Activated T-cell treated with anti-CD3 and anti-CD28 coated beads, Interleukin-2, amount 50 U/mL, for 72 hours (primary cell): ENCODE measurements at places on chromosomes 16 and 17. TPM values are rescaled to one million over a fixed set of nuclear protein-coding genes. Genes with fewer than 3 reads are reported as not detected.

DNA sequence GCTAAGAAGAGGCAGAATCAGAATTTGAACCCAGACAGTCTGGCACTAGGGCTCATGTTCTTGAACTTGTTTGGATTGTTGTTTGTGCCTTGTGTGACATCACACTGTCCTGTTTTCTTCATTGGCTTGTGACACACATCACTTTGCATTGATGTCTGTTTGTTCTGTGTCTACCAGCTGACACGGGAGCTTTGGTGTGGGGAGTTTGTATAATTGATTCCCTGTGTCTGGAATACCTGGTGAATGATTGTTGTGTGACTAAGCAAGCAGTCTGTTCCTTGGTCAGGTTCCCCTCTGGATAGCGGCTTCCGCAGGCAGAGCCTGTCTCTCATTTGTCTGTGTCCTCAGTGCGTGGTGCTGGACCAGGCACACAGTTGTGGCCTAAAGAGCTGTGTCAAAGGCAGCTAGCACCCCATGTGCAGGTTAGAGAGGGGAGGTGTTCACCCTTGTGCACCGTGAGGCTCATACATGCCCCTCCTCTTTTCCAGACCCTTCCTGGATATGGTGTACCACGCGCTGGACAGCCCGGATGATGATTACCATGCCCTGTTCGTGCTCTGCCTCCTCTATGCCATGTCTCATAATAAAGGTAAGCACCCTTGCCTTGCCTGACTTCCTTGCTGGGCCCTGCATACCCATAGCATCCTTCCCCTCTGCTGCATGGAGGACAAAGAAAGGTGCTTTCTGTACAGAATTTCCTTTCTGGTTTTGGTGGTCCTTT lies 80.1 kb downstream of the CLEC16A start:
- H3K4me1 ChIP-seq = peaks cover 49% of the 10 kb centered on the region
- H3K27me3 ChIP-seq = no peaks in the 10 kb centered on the region
- peak; percentile 28 for DNase-seq
- H3K4me3 ChIP-seq = peak overlapping the region; percentile 55

- no peak for DNase-seq
- H3K36me3 ChIP-seq = peaks cover 10% of the 10 kb centered on the region
- no peaks in the 10 kb centered on the region for H3K27me3 ChIP-seq
- peaks cover 69% of the 10 kb centered on the region for H3K4me1 ChIP-seq
- H3K4me3 ChIP-seq = peak overlapping the region; percentile 87
Measured at GRCh38 chr16:20901068-20901435, 481 bp downstream of the LYRM1 start.

DNA sequence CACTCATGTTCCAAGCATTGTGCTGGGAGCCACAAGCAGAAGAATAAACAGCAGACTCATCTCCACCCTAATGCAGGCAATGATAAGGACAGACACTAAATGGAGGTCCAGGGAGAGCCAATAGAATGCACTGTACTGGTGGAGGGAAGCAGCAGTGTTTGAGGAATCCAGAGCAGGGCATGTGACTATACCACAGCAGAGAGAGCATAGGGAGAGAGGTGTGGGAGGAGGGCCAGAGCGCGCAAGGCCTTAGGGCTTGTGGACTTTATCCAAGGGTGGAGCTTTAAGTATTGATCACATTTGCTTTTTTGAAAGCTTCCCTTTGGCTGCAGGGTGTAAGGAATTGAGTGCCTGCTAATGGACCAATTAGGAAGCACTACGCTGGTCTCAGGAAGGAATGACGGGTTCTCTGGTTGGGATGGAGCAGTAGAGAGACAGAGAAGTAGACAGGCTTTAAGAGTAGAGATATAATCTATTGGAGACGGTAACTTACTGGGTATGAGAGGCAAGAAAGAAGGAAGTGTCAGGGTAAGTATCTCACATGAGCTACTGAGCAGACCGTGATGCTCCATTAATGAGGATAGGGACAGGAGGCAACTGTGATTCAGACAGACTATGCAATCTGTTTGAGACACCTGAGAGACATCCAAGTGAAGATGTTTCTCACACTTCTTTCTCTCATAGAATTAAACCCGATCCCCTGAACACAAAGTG lies 82.2 kb downstream of the MYO1D start:
- H3K4me3 ChIP-seq = no peak overlapping the region
- H3K27ac ChIP-seq = no peak overlapping the region
- H3K4me1 ChIP-seq = no peaks in the 10 kb centered on the region
- no peak for DNase-seq

DNA sequence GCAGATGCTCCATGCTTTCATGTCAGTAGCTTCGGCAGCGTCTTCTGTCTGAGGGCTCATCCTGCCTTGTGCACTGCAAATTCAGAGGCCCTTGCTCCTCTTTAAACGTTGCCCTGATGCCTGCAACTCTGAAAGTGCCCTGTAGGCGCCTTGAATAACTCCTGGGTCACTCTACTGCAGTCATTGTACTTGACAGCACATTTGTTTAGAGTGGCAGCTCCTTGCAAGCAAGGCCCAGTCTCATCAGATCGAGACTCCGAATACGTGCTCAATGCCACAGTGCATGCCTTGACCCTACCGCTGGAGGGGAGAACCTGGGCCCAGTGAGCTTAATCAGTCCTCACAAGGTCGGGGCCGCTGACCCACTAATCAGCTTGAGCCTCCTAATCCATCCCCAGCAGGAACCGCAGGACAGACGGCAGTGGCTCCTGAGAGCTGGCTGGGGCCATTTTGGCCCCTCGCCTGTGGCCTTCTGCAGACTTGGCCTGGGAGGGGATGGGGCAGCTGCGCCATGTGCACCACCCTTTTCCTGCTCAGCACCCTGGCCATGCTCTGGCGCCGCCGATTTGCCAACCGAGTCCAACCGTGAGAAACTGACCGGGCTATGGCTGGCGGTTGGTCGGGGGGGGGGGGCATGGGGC lies at the start of gene PRCD:
Gene PRCD (plus strand): TSS at position 414 of the 641 bp plus-strand sequence. CDS start 98 bp downstream, at position 512.
- H3K4me1 ChIP-seq = no peaks in the 10 kb centered on the region
- no peaks in the 10 kb centered on the region for H3K36me3 ChIP-seq
- no peak within 1 kb of the TSS for H3K27ac ChIP-seq
- peaks cover 34% of the 10 kb centered on the region for H3K27me3 ChIP-seq
- no peak within 1 kb of the TSS for H3K4me3 ChIP-seq

- peaks cover 2% of the 10 kb centered on the region for H3K36me3 ChIP-seq
- DNase-seq = peak; percentile 63
- H3K27ac ChIP-seq = no peak overlapping the region
Measured at GRCh38 chr16:19071811-19072777, 4.7 kb downstream of the COQ7 start.

GRCh38 chr16:79865918-79866317 lies 265.4 kb upstream of the MAF start:
- no peak overlapping the region for H3K27ac ChIP-seq
- H3K4me3 ChIP-seq = no peak overlapping the region
- no peak for DNase-seq
- H3K36me3 ChIP-seq = no peaks in the 10 kb centered on the region
- H3K27me3 ChIP-seq = no peaks in the 10 kb centered on the region

DNA sequence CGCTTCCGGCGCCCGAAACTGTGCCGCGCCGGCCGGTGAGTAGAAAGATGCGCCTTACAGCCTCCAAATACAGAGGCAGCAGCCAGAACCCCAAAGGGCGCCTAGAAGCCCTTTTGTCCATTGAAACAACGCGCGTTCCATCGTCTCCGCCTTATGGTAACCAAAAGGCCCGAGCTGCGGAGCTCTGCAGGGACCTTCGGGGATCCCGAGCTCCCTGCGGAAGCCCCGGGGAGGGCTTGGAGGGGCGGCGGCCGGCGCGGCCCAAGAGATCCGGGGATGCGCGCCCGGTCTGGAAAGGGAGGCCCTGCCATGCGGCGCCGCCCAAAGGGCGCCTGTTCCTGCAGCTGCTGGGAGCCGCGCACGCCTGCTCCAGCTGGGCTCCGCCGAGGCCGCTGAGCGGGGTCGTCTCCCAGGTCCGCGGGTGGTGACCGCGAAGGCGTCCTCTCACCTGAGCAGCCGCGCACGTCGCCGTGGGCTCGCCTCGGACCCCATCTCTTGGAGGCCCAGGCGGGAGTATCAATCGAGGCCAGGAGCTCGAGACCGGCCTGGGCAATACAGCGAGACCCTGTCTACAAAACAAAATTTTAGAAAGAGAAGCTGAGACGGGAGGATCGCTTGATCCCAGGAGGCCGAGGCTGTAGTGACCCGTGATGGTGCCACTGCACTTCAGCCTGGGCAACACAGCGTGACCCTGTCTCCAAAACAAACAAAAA lies 742 bp upstream of the FBXO31 start:
- no peaks in the 10 kb centered on the region for H3K27me3 ChIP-seq
- peak overlapping the region; percentile 93 for H3K4me3 ChIP-seq
- peak overlapping the region; percentile 100 for H3K27ac ChIP-seq
- H3K36me3 ChIP-seq = peaks cover 2% of the 10 kb centered on the region
- peaks cover 70% of the 10 kb centered on the region for H3K4me1 ChIP-seq

- peaks cover 8% of the 10 kb centered on the region for H3K4me1 ChIP-seq
- no peak for DNase-seq
- no peak overlapping the region for H3K4me3 ChIP-seq
- no peak overlapping the region for H3K27ac ChIP-seq
- H3K27me3 ChIP-seq = peaks cover 6% of the 10 kb centered on the region
Measured at GRCh38 chr17:13351046-13351445, 250.7 kb downstream of the HS3ST3A1 start.

DNA sequence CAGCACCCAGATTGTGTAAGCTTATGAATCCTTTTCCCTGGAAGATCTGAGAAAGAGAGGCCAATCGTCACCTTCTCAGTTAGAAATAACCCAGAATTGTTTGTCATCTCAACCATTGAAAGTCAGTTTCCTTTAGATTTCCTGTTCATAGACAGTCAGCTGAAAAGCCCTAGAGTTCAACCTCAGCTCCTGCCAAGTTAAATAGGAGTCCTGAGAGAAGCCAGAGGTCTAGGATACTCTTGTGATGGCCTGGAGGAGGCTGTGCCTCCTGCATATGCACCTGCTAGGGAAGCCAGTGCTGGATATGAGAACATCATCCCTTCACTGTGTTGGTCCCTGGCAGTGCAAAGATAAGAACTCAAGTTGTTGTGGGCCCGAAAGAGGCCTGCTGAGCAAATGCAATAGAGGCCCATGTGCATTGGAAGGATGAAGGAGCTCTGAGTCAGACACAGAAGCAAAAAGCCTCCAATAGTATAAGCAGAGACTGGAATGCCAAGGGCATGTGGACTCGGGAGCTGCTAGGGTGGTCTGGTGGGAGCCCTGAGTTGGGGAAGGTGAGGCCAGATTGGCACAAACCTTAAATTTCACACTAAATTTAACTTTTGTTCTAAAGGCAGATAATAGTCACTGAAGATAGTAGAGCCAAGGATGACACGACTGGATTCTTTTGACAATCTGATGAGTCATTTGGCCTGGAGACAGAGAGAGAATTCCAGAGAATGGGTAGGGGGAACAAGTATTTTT lies 520.9 kb upstream of the CDH5 start:
- DNase-seq = no peak
- H3K27me3 ChIP-seq = no peaks in the 10 kb centered on the region
- H3K4me3 ChIP-seq = no peak overlapping the region

DNA sequence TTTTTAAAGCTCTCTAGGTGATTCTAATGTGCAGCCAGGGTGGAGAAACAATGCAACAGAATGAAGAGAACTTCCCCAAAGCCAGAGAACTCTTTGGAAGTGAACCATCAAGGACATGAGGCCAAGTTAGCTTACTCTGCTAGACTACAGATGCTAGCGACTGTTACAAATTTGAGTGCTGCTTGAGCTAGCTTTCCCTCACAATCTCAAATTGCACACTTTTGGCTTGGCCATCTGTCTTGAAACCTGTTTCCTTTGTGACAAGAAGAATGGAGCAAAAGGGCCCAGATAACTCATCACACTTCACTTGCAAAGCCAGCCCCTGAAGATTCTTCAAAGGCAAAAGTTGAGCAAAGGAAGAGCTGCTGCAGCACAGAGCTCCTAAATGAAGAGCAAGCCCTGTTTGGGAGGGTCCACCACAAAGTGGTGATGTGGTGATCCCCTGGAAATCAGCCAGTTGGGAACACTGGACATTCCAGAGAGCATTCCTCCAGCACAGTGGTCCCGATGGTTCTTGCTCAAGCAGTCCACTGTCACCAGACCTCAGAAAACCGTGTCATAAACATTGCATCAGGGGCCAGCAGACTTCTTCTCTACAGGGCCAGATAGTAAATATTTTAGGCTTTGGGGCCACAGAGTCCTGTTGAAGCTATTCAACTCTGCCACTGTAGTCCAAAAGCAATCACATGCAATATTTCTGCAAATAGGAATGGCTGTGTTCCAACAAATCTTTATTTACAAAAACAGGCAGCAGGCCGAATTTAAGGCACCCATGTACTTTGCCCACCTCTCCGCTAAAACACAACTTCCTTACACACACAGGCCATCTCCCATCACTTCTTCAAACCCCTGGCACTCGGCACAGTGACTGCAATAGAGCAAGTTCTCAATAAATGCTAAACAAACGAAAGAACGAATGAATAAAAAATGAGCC lies 21.2 kb downstream of the SLC39A11 start:
- H3K4me1 ChIP-seq = no peaks in the 10 kb centered on the region
- H3K4me3 ChIP-seq = no peak overlapping the region
- DNase-seq = no peak
- H3K27me3 ChIP-seq = no peaks in the 10 kb centered on the region
- no peak overlapping the region for H3K27ac ChIP-seq

- DNase-seq = no peak
- H3K4me3 ChIP-seq = no peak overlapping the region
- H3K27me3 ChIP-seq = no peaks in the 10 kb centered on the region
- H3K4me1 ChIP-seq = no peaks in the 10 kb centered on the region
- no peak overlapping the region for H3K27ac ChIP-seq
- no peaks in the 10 kb centered on the region for H3K36me3 ChIP-seq
Measured at GRCh38 chr16:13401641-13402040, 500.2 kb downstream of the SHISA9 start.

GRCh38 chr17:12024327-12024726 lies 3.6 kb downstream of the MAP2K4 start:
- H3K4me3 ChIP-seq = peak overlapping the region; percentile 3
- no peak for DNase-seq
- H3K27me3 ChIP-seq = peaks cover 7% of the 10 kb centered on the region
- no peak overlapping the region for H3K27ac ChIP-seq
- H3K36me3 ChIP-seq = peaks cover 5% of the 10 kb centered on the region

GRCh38 chr17:5815396-5815795 lies 231.1 kb upstream of the NLRP1 start:
- H3K4me3 ChIP-seq = no peak overlapping the region
- peaks cover 10% of the 10 kb centered on the region for H3K36me3 ChIP-seq
- peaks cover 34% of the 10 kb centered on the region for H3K27me3 ChIP-seq
- H3K4me1 ChIP-seq = no peaks in the 10 kb centered on the region

Gene MYH8
- total RNA-seq = not detected

Gene ITGAD
- total RNA-seq = 0.14 TPM

Gene KRT14
- not detected for total RNA-seq

Gene NME3
- total RNA-seq = 56.1 TPM

Gene FN3KRP
- 39.6 TPM for total RNA-seq

Gene WNK4
- total RNA-seq = 1.1 TPM
